ENCODE measurements at places on chromosomes 5 and 9.
A peak's percentile ranks its signal among the peaks of the same experiment; 100 is the strongest.

- DNase-seq, result no peak
Observed at GRCh38 chr5:78602400-78602799, 46.2 kb downstream of the LHFPL2 start.

- peak; percentile 33 for DNase-seq
Observed at GRCh38 chr9:87324613-87325194, 173.0 kb upstream of the DAPK1 start.

GRCh38 chr5:82164977-82165713 is 113.0 kb downstream of the RPS23 start:
- DNase-seq, result no peak

DNA sequence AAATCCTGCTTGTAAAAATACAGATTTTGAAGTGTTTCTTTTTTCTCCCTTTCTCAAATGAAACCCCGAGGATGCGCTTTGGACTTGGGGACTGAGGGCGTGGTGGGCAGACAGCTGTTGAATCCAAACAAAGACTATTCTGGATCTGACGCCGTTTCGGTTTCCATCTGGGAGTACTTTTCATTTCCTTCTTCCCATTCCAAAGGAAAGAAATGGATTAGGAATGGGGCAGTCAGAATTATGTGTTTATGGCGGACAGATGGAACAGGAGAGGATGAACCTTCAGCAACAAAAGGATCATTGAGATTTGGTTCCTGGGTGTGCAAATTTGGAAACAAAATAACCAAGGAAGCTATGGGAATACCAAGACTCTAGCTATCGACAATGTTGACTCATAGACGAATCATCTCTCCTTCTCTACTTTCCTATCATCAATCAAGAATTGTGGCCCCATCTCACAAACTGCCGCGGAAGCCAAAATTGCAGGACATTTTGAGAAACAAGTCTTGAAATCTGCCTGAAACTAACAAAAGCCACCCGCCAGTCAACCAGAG is 300.6 kb downstream of the PARP8 start:
- no peak for DNase-seq

DNA sequence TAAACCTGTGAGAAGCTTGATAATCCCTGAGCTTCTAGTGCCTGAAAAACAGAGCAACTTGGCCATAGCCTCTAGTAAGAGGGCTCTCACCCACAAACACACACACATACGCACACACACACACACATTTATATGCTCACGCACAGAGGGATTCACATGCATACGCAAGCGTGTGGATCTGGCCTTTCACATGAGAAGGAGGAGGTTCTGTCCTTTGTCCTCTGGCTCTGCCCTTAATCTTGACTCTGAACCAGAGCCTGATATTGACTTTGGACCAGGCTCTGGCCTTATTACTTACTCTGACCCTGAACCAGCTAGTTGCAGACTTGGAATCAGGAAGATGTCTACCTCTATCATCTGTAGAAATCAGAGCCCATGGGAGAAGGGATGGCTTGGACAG is 10.0 kb upstream of the P4HA2 start:
- no peak for DNase-seq

GRCh38 chr5:175742290-175742994 is 84.6 kb downstream of the HRH2 start:
- DNase-seq, result no peak

DNA sequence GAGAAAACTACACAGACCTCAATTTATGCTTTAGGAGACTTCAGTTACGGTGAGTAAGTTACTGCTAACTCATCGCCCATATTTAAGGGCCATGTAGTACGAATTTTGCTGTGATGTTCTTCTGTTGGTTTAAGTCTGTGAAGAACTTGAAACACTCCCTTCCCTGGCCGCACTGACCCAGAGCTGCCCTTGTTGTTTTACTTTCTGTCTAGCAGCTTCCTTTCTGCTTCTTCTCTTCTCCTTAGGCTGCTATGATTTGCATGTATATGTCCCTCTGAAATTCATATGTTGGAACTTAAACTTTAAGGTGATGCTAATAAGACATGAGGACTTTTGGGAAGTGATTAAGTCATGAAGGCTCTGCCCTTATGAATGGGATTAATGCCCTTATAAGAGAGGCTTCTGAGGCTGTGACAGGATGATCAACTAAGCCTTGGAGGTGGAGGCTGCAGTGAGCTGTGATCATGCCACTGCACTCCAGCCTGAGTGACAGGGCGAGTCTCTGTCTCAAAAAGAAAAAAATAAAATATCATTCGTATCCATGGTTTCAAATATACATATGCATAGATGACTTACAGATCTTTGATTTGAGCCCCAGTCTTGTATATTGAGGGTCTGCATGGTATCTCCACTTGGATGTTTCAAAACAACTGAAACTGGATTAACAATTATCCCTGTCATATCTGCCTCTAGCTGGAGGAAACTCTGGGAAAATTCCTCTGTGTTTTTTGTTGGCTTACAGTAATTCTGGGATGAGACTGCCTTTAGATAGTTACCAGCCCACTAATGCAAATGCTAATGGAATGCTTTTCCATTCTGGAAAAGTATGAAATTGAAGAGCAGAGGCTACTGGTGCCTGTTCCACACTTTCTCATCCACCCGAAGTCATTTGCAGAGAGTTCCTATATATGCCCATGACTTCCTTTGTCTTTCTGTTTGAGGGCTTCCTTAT is 263.4 kb upstream of the ACTBL2 start:
- DNase-seq, result no peak

DNA sequence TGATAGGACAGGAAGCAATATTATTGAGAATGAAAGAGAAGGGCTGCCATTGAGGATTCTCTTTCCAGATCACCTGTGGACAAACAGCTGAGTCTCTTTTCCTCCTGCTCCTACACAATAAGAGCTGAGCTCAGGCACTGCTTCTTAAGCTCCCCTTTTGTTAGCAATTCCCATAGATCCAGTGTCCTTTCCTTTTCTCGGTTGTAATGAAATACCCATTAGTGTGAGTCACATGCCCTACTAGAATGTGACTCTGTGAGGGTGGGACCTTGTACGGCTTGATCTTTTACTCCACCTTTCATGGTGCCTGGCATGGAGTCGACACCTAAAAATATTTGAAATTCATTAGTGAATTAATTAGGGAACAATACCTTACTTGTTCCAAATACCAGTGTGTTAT is 269.2 kb downstream of the NR3C1 start:
- DNase-seq, result no peak

- no peak for DNase-seq
Observed at GRCh38 chr5:135057233-135057632, 23.2 kb upstream of the PITX1 start.

GRCh38 chr5:72499730-72500129 is 7.5 kb downstream of the ZNF366 start:
- DNase-seq, result no peak
